ENCODE measurements at places on chromosomes 3 and 15.

DNA sequence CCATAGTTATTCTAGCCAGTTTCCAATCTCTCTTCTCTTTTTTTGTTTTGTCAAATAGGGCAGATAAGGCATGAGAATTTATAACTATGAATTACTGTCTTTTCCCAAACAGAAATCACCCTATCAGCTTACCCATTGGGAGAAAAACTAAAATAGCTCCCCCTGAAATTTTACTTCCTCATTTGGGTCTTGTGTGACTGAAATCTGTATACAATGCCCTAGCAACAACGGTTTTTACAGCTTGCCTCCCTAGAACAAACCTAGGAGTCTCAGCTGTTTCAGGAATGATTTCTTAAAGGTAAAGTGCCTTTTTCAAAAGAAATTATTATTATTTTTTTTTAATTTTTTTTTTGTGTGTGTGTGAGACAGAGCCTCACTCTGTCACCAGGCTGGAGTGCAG is 56.8 kb downstream of the CD86 start:
- DNase-seq, result no peak

GRCh38 chr15:100703032-100703578 is 100.7 kb downstream of the ASB7 start:
- no peak for DNase-seq

GRCh38 chr15:78841376-78841706 is 30.1 kb upstream of the ADAMTS7 start:
- no peak for DNase-seq

DNA sequence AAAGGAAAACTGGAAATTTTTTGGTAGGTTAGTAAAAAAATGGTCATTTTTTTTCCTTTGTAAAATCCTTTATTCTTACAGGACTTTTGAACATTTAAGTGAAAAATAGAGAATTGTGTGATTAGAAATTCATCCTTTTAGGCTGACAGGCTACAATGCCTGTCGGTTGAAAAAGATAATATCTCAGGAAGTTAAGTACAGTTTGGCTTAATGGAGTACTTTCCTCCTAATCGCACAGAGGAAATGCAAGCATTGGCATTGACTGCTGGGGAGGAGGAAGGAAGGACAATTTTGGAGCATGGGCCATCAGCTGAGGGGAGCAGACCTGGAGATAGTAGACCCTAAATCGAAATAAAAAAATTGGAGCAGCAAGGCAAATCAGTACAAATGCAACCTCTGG is 135.1 kb upstream of the ICE2 start:
- DNase-seq, result no peak

DNA sequence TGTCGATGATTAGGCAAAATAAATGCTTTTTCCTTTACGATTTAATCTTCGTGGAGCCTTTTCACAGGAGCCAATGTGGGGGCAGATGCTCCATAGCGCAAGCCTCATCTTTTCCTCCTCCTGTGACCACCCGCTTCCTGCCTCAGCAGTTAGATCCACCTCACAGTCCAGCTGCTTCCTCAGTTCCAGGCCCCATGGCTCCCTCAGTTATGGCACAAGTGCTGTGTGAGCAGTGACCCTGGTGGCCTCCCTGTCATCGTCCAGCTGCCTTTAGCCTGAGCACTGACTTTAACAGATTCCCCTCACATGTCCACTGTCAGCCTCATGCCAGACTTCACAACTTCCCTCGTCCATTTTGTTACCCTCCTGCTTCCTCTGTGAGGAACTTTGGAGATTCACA is 424.6 kb upstream of the GBE1 start:
- peak; percentile 29 for DNase-seq

DNA sequence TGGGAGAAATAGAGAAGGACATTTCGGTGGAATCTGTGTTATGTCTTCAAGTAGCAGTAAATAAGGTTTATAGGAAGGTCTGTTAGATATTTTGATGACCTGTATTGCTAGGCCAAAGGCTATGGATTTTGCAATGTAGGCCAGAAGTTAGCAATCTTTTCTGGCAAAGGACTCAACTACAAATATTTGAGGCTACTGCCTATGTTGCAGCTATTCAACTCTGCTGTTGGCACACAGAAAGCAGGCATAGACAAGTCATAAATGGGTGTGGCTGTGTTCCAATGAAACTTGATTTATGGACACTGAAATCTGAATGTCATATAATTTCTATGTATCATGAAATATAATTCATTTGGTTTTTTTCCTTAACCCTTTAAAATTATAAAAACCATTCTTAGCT is 438.7 kb upstream of the C2CD4B start:
- no peak for DNase-seq

Measured in lung (tissue), 17 donors.